ENCODE measurements at places on chromosomes 1 and 21.

GRCh38 chr1:65001231-65001792, 35.0 kb upstream of the JAK1 start:
- DNase-seq, result no peak

- DNase-seq, result peak; percentile 8
Observed at GRCh38 chr21:35840197-35840799, 220.0 kb downstream of the SETD4 start.

- DNase-seq, result no peak
Observed at GRCh38 chr1:87362834-87363426, 34.2 kb downstream of the LMO4 start.

- DNase-seq, result no peak
Observed at GRCh38 chr1:65176056-65176450, 28.1 kb downstream of the AK4 start.

DNA sequence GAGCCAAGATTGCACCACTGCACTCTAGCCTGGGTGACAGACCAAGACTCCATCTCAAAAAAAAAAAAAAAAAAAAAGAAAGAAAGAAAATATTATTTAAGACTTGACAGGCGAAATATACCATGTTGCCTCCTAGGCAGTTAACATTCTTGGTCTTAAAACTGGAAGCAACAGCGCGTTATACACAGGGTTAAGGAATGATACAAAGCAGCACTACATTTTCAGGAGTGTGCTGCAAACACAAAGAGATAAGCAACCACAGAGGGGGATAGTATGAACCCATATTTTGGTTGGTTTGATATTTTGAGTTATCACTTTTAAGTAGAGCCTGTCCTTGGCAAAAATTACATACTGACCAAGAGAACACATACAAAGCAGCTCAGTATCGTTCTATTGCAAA, 25.1 kb downstream of the USP24 start:
- DNase-seq, result no peak

DNA sequence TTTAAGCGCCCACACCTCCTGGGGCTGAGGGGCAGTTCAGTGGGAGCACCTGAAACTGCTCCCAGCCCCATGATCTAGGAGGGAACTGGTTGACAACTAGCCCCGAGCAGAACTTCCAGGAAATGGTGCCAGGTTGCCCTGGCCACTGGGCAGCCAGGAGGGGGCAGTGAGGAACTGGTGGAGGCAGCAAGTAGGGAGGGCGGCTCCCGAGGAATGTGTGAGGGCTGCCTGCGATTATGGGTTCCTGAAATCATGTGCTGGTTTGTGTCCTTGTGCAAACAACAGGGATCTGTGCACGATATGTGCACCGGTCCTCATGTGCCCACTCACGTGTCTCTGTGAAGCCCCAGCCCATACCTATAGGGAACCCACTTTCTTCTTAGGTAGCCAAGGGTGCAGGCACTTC, 9.9 kb downstream of the GPR3 start:
- peak; percentile 36 for DNase-seq

DNA sequence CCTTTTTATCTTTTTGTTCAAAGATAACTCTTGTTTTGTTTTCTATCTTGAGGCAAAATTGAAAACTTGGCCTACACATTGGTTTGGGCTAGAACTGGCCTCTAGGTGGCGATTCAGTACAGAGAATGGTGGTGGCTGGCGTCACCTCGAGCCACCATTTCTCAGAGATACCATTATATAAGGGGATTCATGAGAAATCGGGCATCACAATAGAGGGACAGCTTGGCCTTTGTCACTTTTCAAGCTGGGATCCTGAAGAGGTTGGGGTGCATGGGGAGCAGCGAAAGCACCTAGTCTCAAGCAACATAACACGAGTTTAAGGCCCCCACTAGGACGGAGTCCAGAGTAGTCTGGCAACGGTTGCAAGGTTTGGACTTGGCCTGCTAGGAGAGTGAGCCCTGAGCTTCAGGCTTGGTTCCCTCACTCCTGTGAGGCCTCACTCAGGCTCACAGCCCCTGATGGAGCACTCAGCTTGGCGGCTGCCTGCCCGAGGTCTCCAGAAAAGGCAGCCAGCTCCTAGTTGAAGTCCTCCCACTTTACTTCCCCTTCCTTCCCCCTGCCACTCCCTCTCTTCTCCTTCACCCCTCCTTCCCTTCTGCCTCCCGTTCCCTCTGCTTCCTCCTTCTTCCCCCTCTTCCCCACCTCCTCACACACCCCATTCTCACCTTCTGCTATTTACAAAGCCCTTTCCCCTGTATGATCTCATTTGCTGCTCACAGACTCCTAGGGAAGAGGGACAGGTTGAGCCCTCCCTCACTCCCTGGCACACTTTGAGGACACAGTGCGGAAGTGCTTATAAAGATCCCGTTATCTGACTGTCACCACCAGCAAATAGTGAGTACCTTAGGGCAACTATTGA, 67.8 kb downstream of the LRIG2 start:
- DNase-seq, result peak; percentile 81

DNA sequence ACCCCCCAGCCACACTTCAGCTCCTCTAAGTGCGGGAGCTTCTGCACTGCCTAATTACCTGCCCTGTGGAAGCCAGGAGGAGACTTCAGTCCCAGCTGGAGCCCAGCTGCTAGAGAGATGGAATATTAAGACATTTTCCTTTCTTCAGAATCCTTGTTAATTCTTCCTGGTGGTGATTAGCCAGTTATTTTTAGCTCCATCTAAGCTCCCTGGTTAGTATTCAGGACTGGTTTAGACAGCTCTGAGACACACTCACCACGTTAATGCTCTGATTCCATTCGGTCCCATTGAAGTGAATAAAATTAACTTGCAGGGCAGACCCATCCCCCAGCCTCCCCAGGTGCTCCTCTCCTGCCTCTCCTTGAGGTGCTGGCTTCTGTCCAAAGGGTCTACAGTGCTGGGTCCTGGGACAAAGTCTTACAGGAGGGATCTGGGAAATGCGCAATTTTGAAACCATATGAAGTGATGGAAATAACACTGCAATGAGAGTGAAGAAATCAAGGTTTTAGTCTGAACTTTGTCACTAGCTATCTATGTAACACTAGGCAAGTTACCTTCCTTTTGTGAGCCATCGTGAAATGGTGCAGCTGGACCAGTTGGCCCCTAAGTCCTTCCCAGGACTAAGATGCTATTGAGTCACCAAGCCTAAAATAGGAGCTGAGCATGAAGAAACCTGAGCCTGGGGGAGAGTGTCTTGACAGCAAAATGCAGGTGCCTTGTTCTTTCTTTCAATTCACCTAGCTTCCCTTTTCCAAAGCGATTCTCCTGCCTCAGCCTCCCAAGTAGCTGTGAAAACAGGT, 117.4 kb upstream of the ATP1A1 start:
- DNase-seq, result no peak

GRCh38 chr1:161531986-161532643, 7.8 kb downstream of the HSPA6 start:
- no peak for DNase-seq

- DNase-seq, result no peak
Observed at GRCh38 chr21:35504277-35504676, 455.2 kb upstream of the RUNX1 start.

DNA sequence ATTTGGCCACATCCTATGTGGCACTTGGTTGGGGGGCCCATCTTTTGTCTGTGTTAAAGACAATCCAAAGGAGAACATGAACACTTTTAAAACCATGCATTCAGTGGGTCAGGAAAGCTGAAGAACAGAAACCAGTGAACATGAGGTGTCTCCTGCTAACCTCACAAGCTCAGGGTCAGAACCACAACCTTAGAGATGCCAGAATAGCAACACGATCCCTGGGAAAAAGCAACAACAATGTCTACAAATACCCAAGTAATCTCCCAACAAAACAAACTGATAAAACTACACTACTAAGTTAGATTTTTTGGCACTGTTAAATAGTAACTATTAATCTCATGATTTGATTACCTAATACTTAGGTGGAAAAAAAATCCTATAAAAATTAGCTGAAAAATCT, 34.1 kb upstream of the GNG4 start:
- no peak for DNase-seq

DNA sequence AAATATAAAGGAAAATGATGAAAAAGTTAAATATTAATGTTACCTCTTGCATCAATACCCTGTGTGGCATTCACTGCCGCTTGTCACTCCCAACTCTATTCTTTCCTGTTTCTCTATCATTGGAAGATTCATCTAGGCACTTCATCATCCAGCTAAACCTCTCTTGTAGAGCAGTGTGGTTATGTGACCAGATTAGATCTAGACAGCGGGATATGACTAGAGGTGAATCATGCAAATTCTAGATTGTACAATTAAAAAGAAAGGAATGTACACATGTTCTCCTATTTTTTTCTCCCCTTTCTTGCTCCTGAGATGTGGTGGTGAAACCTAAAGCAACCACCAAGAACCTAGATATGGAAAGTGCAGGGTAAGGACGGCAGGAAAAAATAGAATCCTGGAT, 174.1 kb downstream of the LBR start:
- no peak for DNase-seq

- no peak for DNase-seq
Observed at GRCh38 chr1:196567238-196567637, 41.0 kb downstream of the KCNT2 start.

DNA sequence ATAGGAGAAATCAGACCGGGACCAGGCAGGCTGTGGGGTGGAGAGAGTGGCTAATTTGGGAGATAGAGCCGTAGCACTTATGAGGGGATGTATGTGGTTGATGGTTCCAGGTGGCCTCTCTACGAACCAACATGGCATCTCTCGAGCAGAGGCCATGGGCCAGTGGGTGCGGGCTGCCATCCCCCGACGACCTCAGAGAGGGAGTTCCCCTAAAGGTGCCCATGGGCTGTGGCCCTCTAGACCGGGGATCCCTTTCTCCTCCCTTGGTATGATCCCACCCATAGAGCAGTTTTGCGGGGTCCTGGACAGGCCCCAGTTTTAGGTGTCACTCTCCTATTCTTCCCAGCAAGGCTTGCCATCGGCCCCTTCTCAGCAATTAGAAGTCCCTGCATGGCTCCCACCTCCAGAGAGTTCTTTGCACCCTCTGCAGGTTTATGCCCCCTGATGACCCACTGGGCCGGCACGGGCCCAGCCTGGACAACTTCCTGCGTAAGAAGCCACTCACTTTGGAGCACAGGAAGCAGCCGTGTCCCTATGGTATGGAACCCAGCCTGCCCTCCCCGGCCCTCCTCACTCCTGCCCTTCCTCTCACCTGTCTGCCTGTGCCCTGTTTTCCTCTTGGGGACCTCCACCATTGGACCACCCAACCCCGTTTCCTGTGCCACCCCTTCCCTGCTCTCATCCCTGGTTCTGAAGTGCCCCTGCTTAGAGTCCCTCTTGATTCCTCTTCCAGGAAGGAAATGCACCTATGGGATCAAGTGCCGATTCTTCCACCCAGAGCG, 7.8 kb downstream of the ZC3H12A start:
- DNase-seq, result no peak

GRCh38 chr1:153070243-153070642, 1.2 kb downstream of the SPRR2B start:
- DNase-seq, result no peak

DNA sequence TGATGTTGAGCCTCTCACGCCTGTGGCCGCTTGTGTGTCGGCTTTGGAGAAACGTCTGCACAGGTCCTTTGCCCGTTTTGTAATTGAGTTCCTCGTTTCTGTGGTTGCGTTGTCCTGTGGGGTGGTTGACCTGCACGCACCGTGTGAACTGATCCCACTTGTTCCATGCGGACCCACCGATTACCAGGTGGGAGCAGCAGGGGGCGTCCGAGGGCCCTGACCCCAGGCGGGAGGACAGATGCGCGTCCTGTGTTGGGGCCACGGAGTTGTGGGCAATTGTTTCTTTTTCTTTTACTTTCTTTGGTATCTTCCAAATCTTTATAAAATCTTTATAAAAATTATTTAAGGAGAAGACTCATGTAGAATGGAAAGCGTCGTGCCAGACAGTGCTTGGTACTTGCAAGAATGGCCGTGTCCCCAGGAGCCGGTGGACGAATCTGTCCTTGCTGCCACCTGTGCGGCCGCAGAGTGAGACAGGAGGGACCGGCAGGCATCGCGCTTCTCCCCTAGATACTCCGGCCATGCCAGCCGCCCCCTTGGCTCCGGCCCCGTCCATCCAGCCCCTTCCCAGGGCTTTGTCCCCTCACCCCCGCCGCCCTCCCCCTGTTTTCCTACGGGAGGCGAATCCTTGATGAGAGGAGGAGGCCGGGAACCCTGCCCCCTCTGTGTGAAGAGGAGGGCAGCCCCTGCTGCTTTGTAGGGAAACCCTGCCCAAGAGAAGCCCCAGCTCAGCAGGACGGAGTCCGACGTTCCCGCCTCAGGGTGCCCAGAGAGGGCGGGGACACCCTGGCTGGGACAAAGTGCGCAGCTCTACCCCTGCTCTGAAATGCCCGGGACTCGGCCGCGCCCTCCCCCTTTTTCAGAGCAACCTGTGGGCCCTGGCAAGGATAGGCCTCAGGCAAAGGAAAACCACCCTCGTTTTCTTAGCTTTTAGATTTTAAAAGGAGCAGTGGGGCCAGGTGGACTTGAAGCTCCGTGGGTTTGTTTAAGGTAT, 41.7 kb downstream of the PRKCZ start:
- DNase-seq, result no peak

DNA sequence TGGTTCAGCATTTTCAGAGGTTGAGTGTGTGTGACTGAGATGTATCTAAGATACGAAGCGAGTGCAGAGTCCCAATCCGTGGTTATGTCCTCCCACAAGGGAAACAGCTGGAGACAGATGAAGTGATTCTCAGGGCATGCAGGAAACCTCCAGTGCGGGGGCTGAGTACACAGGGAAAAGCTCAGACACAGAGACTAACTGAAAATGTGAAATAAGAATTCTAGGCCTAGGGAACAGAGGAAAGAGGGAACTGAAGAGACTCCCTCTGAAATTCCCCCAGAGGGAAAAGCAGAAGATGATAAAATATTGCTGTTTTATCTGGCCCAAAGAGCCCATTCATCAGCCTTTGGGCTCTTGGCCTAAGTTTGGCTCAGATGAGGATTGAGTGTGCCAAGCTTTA, 116.8 kb downstream of the LRRC53 start:
- no peak for DNase-seq

DNA sequence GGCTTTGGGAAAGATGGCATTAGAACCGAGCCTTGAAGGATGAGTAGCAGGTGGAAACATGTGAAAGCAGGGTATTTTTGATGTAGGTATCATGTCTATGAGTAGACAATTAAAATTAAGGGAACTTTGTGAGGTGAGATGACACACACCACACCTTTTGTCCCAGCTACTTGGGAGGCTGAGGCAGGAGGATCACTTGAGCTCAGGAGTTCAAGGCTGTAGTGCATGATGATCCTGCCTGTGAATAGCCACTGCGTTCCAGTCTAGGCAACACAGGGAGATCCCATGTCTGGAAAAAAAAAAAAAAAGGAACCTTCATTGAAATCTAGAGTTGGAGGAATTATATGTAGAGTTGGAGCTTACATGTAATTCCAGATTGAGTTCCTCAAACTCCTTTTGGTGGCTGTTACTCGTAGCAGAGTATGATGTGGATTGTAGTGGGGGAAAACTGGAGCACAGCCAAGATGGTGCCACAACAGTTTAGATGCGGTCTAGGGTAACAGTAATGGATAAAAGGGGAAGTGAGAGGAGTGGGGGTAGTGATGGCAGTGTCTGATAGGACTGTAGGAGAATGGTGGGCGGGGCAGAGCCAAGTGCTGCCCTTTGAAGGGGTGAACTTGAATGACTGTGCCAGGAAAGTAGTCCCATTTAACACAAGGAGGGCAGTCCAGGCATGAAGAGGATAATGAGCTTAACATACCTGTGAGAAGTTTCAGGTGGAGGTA, 17.4 kb downstream of the AK4 start:
- DNase-seq, result no peak

- DNase-seq, result no peak
Observed at GRCh38 chr1:14142397-14143100, 442.6 kb downstream of the PRDM2 start.
